ENCODE measurements at places on chromosomes 11 and 22. TPM values are rescaled to one million over a fixed set of nuclear protein-coding genes. Genes with fewer than 3 reads are reported as not detected.

KCNK4 gene
- not detected for polyA plus RNA-seq

GGTLC2 gene
- polyA plus RNA-seq = not detected

BRSK2 gene
- polyA plus RNA-seq = 0.44 TPM

ETS1 gene
- 8.5 TPM for polyA plus RNA-seq

TREH gene
- polyA plus RNA-seq = 0.17 TPM

C11orf91 gene
- not detected for polyA plus RNA-seq

TSSK2 gene
- polyA plus RNA-seq = 0.14 TPM

APOL3 gene
- 15.1 TPM for polyA plus RNA-seq

PRG2 gene
- not detected for polyA plus RNA-seq

SOX6 gene
- 0.61 TPM for polyA plus RNA-seq

ESAM gene
- 37.2 TPM for polyA plus RNA-seq

Data from psoas muscle (tissue), 8 donors.